Neural progenitor cell (in vitro differentiated cells): ENCODE measurements at places on chromosomes 3 and 15. TPM values are rescaled to one million over a fixed set of nuclear protein-coding genes. Genes with fewer than 3 reads are reported as not detected.
A peak's percentile ranks its signal among the peaks of the same experiment; 100 is the strongest.

The SAMMSON gene
- not detected in 2 replicates for total RNA-seq

The BLM gene
- total RNA-seq, result 35.2 and 58.0 TPM in 2 replicates

The CTXN2 gene
- total RNA-seq, result 0.03 and 0.60 TPM in 2 replicates

The RFTN1 gene
- 0.37 and 0.92 TPM in 2 replicates for total RNA-seq

The SST gene
- not detected in 2 replicates for total RNA-seq

The EPB42 gene
- total RNA-seq, result not detected in 2 replicates

The GABRR3 gene
- total RNA-seq, result not detected in 2 replicates

The LRRC31 gene
- total RNA-seq, result not detected in 2 replicates

The CYP1A2 gene
- total RNA-seq, result not detected in 2 replicates

The KLHL40 gene
- not detected in 2 replicates for total RNA-seq

The SAXO2 gene
- total RNA-seq, result 0.06 and 1.4 TPM in 2 replicates

- DNase-seq, result peak; percentile 90
- peak within 1 kb of the TSS; percentile 94 for H3K4me3 ChIP-seq
- peaks cover 16% of the 10 kb centered on the region for H3K4me1 ChIP-seq
- H3K27ac ChIP-seq, result no peak within 1 kb of the TSS
- no peaks in the 10 kb centered on the region for H3K27me3 ChIP-seq
Measured at GRCh38 chr15:78077053-78077870, at the start of gene TBC1D2B. TBC1D2B (minus strand) TSS chr15:78077711; CDS start chr15:78077652, 59 bp downstream.

DNA sequence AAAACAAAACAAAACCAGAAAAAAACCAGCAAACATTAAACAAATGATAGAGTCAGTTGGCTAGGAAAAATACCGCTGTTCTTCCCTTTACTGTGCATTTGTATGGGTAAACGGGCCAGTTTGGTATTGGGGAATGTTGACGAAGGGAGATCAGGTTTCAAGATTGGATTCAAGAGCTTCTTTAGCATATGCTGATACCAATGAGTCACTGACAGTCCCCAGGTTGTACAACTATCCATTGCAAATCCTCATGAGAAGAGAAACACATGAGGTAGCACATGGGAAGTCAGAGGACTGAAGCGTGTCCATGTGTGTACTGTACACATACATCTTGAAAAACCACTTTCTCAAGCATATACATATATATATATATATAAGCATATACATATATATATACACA lies 25.6 kb downstream of the TIGIT start:
- H3K4me3 ChIP-seq, result no peak overlapping the region
- peak; percentile 46 for DNase-seq
- no peaks in the 10 kb centered on the region for H3K27me3 ChIP-seq
- H3K36me3 ChIP-seq, result no peaks in the 10 kb centered on the region
- H3K27ac ChIP-seq, result no peak overlapping the region

DNA sequence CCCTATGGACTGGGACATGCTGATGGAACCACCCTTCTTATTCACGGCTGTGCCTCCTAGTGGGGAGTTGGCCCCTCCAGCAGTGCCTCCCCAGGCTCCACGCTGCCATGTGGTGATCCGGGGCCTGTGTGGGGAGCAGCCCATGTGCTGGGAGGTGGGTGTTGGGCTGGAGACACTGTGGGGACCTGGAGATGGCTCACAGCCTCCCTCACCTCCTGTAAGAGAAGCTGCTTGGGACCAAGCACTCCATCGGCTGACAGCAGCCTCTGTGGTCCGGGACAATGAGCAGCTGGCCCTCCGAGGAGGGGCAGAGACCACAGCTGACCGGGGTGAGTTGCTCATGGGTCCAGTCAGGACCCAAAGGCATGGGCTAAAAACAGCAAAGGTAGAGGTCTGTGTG lies 9.1 kb downstream of the ALG3 start:
- no peak overlapping the region for H3K4me3 ChIP-seq
- H3K36me3 ChIP-seq, result no peaks in the 10 kb centered on the region
- DNase-seq, result no peak
- H3K27ac ChIP-seq, result no peak overlapping the region
- no peaks in the 10 kb centered on the region for H3K4me1 ChIP-seq
- no peaks in the 10 kb centered on the region for H3K27me3 ChIP-seq

- no peak for DNase-seq
- H3K27ac ChIP-seq, result no peak overlapping the region
- H3K4me3 ChIP-seq, result no peak overlapping the region
Measured at GRCh38 chr3:30878862-30879261, 15.6 kb downstream of the GADL1 start.

- H3K36me3 ChIP-seq, result no peaks in the 10 kb centered on the region
- H3K27me3 ChIP-seq, result no peaks in the 10 kb centered on the region
- DNase-seq, result no peak
- H3K4me1 ChIP-seq, result peaks cover 12% of the 10 kb centered on the region
- no peak overlapping the region for H3K27ac ChIP-seq
- no peak overlapping the region for H3K4me3 ChIP-seq
Measured at GRCh38 chr3:193831495-193832455, 238.8 kb downstream of the OPA1 start.

GRCh38 chr3:118943597-118943996 lies 91.0 kb downstream of the IGSF11 start:
- no peak overlapping the region for H3K4me3 ChIP-seq
- no peaks in the 10 kb centered on the region for H3K36me3 ChIP-seq
- H3K4me1 ChIP-seq, result peaks cover 26% of the 10 kb centered on the region
- no peak for DNase-seq

DNA sequence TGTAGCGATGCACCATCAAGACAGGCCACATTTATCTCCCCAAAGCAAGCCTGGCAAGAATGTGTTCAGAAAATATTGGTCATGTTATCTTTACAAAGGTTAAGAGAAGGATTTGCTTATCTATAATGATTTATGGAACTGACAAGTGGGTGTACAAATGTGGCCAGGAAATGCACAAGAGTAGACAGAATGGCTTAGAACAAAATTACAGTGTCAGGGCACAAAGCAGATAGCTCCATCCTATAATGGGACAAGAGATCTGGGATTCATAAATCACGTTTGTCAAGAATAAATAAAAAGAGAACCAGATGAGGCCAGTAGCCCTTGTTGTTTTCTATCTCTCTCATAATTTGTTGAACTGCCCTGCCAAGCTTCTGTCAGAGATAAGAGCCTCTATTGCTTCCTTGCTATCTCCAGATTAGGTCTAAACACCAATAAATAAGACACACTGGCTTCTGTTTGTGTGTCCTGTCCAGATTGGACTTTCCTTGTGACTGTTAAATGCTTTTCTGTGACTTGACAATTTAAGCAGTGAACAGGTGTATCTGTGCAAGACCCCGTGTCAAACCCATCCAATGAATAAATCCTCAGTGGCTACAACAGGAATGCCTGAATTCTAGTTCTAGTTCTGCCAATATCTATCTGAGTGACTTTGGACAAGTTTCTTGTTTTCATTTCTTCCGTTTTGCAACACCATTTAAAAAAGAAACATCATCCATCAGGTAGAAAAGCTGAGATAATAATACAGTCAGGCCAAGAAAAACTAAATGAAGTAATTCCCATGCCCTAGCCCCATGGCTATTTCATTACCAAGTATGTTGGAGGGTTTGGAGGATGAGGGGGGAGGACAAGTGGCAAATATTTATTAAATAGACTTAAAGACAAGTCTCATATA lies 157.2 kb downstream of the DCLK3 start:
- no peak for DNase-seq
- H3K36me3 ChIP-seq, result no peaks in the 10 kb centered on the region
- H3K4me1 ChIP-seq, result no peaks in the 10 kb centered on the region
- no peaks in the 10 kb centered on the region for H3K27me3 ChIP-seq

DNA sequence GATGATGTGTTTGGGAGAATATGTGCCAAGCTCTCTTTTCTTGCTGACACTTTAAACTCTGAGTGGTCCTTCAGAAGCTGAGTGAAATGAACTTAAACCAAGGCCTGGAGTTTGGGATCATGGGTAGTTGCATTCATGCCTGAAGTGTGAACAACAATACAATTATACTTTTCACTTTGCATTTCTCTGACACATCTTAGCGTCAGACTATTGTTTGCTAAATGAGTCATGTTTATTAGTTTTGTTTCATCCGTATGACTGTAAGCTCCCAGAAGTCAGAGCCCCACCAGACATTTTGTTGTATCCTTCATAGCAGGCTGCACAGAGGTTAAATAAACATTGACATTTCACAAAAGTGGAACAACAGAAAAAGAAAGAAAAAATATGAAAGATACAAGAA lies 542.6 kb downstream of the TUSC7 start:
- DNase-seq, result no peak
- H3K4me1 ChIP-seq, result peaks cover 17% of the 10 kb centered on the region
- no peak overlapping the region for H3K27ac ChIP-seq
- H3K36me3 ChIP-seq, result no peaks in the 10 kb centered on the region
- no peak overlapping the region for H3K4me3 ChIP-seq
- no peaks in the 10 kb centered on the region for H3K27me3 ChIP-seq

DNA sequence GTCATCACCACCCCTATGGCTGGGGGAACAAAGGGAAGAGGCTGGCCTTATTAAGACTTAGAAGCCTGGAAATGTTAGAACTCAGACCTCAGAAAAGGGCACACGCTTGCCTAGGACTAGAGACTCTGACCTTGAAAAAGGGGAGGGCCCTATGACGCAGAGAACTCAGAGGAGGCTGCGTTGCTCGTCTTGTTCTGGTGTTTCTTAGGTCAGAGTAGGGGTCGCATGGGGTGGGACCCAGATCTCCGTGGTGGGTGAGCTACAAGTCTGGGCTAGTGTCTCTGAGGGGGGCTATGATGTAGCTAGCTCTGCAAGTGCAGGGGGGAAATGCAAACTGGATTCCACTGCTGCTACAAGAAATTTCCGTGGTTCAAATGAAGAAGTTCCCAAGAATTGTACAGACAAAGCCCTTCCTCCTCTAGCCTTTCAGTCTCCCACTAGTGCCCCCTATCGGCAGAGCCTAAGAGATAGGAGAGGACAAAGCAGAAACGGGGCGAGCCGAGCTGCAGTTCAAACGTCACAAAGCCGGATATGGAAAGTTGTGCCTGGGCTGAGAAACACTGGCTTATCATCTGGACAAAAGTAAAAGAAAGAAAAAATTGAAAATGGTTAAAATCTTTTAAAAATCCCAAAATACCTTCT lies 392.9 kb upstream of the ROBO2 start:
- no peaks in the 10 kb centered on the region for H3K36me3 ChIP-seq
- H3K27ac ChIP-seq, result no peak overlapping the region
- H3K27me3 ChIP-seq, result no peaks in the 10 kb centered on the region
- H3K4me1 ChIP-seq, result no peaks in the 10 kb centered on the region

DNA sequence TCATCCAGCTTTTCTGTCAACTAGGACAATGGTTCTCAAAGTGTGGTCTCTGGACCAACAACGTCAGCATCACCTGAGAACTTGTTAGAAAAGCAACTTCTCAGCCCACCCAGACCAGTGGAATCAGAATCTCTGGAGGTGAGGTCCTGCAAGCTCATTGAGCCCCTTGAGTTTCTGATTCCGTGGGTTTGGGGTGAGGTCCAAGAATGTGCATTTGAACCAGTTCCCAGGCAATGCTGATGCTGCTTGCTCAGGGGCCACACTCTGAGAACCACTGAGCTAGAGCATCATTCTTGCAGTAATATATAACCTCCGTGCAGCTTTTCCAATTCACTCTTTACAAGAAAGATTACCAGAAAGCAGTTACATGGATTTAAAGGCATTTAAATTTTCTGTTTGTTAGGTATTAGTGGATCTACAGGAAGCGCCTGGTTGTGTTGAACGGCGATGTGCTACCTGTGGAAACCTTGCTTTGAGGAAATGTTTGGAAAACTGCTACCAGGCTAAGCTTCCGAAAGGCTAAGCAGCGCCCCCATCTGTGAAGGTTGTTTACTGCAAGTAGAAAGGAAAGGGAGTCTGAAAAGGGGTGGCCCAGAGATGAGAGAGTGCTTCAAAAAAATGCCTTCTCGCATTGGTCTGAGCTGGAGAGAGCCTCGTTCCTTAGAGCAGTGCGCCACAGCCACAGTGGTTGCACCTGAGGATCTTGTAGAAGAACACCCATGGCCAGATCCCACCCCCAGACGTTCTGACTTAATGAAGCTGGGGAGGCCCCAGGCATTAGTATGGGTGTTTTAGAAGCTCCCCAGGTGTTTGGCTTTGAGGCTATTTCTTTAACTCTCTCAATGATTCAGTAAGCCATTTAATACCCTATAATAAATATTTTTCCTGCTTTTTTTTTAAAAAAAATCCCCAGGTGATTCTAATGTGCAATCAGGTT lies 50.0 kb downstream of the RLBP1 start:
- H3K27ac ChIP-seq, result no peak overlapping the region
- no peak overlapping the region for H3K4me3 ChIP-seq
- no peaks in the 10 kb centered on the region for H3K36me3 ChIP-seq
- peaks cover under 1% of the 10 kb centered on the region for H3K4me1 ChIP-seq
- H3K27me3 ChIP-seq, result no peaks in the 10 kb centered on the region

- H3K27me3 ChIP-seq, result no peaks in the 10 kb centered on the region
- H3K4me1 ChIP-seq, result no peaks in the 10 kb centered on the region
- no peak for DNase-seq
- no peak overlapping the region for H3K27ac ChIP-seq
Measured at GRCh38 chr3:136209921-136210320, 13.8 kb upstream of the MSL2 start.

GRCh38 chr15:40097968-40098476 lies 10.7 kb downstream of the BMF start:
- H3K27me3 ChIP-seq, result peaks cover 46% of the 10 kb centered on the region
- no peaks in the 10 kb centered on the region for H3K36me3 ChIP-seq
- DNase-seq, result no peak
- H3K4me3 ChIP-seq, result no peak overlapping the region

DNA sequence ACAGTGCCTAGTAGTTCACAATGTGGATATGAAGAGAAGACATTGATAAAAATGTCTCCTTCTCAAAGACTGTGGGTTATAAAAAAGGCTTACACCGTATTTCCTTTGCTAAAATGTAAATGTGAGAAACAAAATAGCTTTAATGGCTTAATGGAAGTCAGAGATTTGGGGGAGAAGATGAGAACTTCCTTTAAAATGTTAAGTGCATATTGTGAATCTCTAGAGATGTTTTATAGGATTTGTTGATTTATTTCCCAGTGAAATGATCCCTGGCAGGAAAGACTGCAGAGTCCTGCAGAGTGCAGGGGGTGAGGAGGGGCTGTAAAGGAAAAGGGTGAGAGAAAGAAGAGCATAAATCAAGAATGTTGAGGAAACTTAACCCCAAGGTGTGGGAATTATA lies 305.1 kb downstream of the GAP43 start:
- no peak overlapping the region for H3K4me3 ChIP-seq
- H3K27me3 ChIP-seq, result no peaks in the 10 kb centered on the region
- H3K4me1 ChIP-seq, result peaks cover 11% of the 10 kb centered on the region
- no peaks in the 10 kb centered on the region for H3K36me3 ChIP-seq
- no peak overlapping the region for H3K27ac ChIP-seq

DNA sequence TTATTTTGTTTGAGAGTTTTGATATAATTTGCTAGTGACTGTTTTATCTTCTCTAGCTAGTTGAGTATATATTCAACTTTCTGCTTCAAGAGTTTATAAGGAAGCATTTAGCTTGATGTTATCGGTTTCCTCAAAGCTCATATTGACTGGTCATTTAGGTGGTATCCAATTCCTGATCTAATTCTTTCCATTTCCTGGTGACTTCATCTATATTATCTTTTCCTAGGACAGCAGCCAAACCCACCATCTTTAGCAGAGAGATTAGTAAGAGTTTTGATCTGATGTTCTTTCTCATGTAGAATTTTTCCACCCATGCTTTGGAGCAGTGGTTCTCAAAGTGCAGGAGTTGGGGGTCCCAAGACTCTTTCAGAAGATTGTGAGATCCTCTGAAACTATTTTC lies 148.6 kb upstream of the STT3B start:
- H3K27me3 ChIP-seq, result no peaks in the 10 kb centered on the region
- no peaks in the 10 kb centered on the region for H3K4me1 ChIP-seq
- no peak overlapping the region for H3K27ac ChIP-seq
- no peak overlapping the region for H3K4me3 ChIP-seq
- DNase-seq, result no peak

- H3K4me1 ChIP-seq, result peaks cover 35% of the 10 kb centered on the region
- no peaks in the 10 kb centered on the region for H3K27me3 ChIP-seq
- H3K36me3 ChIP-seq, result no peaks in the 10 kb centered on the region
- no peak overlapping the region for H3K27ac ChIP-seq
- no peak for DNase-seq
- H3K4me3 ChIP-seq, result no peak overlapping the region
Measured at GRCh38 chr3:56918111-56918568, 116.4 kb upstream of the ARHGEF3 start.
